ENCODE measurements at places on chromosomes 3 and 15.
A peak's percentile ranks its signal among the peaks of the same experiment; 100 is the strongest.

GRCh38 chr3:101667331-101667730 is 9.6 kb downstream of the ZBTB11 start:
- DNase-seq: no peak

GRCh38 chr3:43030162-43030935 is 51.2 kb downstream of the GASK1A start:
- DNase-seq: no peak

GRCh38 chr3:131361464-131362421 is 19.8 kb upstream of the NUDT16 start:
- peak; percentile 84 for DNase-seq

- peak; percentile 38 for DNase-seq
These were observed 13.2 kb downstream of the HPS3 start for GRCh38 chr3:149142682-149143081.

GRCh38 chr15:68284616-68285258 is 7.2 kb downstream of the FEM1B start:
- DNase-seq: peak; percentile 45

GRCh38 chr3:128910006-128910405 is 30.6 kb downstream of the ACAD9 start:
- no peak for DNase-seq

- DNase-seq: peak; percentile 55
These were observed 22.7 kb upstream of the PIAS1 start for GRCh38 chr15:68031404-68031803.

DNA sequence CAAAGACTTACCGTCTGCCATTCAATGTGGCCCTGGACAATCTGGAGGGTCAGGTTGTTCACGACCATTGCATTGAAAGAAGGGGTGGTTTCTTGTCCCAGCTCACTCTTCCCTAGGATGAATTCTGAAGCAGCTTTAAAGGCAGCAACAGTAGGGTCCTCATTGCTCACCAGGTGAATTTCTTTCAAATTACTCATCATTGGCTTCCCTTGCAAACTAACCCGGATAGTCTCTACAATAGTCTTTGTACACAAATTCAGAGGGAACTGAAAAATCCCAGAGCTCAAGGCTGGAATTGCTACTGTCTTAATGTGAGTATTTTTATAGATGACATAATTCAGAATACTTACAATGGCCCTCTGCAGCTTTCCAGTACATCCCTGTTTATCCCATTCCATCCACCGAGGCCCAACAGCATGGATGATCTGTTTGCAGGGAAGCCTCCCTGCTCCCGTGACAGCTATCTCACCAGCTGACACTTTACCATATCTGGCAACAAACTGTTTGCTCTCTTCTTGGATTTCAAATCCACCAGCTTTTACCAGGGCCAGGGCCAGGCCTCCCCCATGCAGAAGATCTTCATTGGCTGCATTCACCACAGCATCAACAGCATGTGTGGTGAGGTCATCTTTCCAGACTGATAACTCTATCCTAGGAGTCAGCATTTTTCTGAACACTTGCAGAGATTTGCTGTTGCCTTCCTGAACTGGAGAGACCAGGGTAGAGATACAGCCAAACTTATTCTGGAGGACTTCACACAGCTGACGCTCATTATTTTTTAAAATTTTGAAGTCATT is 8.6 kb downstream of the PARP9 start:
- DNase-seq: no peak

- DNase-seq: no peak
These were observed 12.1 kb upstream of the APBA2 start for GRCh38 chr15:28873585-28874190.

- no peak for DNase-seq
These were observed 89.0 kb downstream of the GHSR start for GRCh38 chr3:172359231-172359630.

DNA sequence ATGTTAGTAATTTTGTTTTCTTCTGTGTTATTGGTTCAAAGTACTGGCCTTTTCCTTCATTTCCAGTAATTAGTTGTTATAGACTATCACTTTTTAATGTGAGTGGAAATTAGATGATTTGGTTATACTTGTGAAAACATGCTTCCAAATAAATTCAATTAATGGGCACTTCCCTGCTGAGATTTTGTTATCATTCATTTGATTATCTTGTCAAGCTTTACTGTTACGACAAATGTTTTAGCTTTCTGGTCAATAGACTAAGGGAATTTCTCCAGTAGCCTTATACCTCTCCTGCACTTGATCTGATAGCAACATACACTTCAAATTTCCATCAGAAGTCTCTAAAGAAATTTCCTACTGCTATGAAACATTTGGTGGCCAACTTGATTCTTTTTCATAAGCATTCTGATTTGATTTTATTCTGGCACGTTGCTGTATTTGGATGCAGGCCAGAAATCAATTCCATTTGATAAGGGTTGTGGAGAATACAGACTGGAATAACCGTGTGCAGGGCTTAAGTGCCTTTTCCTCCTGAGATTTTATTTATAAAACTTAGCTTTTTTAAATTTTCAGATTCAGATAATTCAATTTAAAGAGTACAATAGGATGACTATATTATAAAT is 573.8 kb upstream of the NAALADL2 start:
- no peak for DNase-seq

GRCh38 chr3:185831195-185831594 is 6.4 kb upstream of the IGF2BP2 start:
- no peak for DNase-seq

GRCh38 chr3:184954251-184954650 is 142.3 kb downstream of the VPS8 start:
- DNase-seq: no peak

- DNase-seq: peak; percentile 92
These were observed 11.3 kb upstream of the P2RY12 start for GRCh38 chr3:151395806-151396205.

DNA sequence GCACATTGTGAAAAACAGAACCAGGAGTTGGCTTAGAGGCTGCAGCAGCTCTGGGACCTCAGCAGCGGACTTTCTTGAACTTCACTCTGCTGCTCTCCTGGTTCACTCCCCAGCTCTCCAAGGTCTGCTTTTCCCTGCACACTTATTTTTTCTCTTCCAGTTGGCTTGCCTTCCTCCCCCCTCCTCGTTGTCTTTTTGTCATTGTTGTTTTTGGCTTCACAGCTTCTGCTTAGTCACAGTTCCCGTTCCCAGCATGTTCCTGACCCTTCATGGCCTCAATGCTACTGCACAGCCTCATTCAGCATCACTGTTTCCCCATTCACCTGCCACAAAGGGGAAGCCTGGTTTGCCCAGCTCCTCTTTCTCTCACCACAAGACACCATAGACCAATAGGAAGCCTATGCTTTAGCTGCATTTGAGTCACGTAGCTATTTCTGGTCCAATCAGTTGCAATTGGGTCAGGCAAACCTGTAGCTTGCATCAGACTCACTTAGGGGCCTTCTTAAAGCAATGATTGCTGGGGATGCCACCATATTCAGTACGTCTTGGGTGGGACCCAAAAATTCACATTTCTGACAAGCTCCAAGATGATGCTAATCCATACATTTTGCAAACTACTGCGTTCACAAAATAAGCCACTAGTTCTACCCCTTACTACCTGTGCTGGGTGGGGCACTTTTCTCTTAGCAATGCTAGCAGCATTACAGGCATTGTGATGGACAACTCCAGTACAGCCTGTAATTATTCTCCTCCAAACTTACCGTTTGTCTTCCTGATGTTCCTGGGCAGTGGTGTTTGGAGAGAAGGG is 7.8 kb upstream of the SUMF1 start:
- peak; percentile 89 for DNase-seq

- no peak for DNase-seq
These were observed 15.0 kb downstream of the TIGIT start for GRCh38 chr3:114308830-114309229.

DNA sequence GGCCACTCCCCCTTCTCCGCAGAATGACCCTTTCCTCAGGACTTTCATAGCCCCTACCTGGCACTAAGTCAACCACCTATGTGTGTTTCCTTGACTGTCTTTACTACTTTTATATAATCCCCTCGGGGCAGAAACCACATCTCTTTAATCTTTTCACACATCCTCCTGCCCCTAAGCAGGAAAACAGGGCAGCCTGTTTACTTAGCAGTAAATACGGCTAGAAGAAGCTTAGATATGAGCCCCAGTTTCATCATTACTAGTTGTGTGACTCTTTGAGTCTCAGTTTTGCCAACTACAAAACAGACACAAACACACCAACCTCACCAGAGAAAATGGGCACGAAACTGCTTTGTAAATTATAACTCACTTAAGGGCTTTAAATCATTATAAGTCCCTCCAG is 98.3 kb downstream of the CYP19A1 start:
- no peak for DNase-seq

DNA sequence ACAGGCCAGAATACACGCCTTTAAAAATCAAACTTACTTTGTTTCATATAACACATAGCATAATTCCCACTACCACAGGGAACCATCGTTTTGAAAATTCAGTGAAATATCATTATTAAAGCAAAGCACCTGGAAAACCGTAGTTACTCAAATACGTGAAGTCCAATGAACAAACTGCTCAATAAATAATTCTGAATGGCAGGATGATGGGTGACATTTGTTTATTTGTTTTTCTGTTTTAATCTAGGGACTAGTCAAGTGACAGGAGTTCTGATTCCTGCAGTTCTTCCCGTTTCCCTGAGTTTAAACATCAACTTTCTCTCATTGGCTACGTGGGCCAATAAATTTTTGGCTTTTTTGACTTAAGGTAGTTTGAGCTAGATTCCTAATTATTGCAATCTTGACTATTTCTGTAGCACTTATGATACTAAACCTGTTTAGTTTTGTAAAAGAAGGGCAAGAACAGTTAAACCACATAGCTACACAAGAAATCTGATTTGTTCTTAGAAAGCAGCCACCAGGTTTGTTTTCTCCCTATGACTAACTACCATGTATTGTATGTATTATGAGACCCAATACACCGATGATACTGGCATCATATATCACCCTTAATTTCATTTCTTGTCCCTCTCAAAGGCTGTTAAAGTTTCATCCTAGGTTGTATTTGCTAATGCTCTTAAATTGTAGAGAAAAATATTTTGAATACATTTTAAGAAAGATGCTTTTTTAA is 411.2 kb downstream of the SHQ1 start:
- DNase-seq: no peak

DNA sequence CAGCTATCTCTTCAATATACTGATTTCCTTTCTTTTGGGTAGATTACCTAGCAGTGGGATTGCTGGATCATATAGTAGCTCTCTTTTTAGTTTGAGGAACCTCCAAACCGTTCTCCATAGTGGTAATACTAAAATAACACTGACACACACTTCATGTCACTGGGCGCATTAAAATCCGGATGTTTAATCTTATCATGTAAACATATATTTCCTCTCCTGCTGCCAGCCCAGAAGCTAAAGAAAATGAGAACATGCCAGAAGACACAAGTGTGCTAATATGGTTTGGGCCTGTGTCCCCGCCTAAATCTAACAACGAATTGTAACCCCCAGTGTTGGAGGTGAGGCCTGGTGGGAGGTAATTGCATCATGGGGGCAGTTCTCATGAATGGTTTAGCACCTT is 23.6 kb upstream of the KCNMB2 start:
- no peak for DNase-seq

GRCh38 chr15:41990691-41991090 is 18.3 kb upstream of the EHD4 start:
- DNase-seq: no peak

GRCh38 chr15:75446151-75446550 is 5.3 kb downstream of the SIN3A start:
- no peak for DNase-seq

- DNase-seq: no peak
These were observed 60.4 kb upstream of the PPARG start for GRCh38 chr3:12228461-12228860.

DNA sequence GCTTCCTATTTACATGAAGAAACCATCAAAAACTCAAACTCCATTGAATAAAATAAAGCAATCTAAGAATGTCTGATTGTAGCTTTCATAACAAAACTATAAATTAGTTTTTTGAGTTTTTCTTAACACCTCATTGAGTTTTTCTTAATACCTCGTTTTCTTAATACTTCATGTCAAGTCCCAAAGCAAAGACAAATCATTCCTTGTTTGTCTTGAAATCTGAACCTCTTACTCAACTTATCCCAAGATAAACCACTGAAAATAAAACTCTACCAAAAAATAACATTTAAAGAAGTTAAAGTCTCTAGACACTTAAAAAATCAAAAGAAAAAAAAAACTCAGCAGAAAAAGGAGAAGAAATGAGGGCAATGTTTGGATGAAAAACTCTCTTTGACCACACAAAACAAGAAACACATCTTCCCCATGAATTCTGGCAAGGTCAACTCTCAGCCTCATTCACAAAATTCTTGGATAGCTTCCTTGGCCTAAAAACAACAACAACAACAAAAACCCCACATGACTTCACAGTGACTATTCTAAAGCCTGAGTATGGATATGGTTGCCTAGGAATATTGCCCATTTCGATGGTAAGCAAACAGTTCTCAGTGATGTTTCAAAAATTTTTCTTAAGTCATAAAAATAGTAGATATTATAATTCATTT is 38.2 kb downstream of the TMCC1 start:
- peak; percentile 16 for DNase-seq

GRCh38 chr15:59543721-59544547 is 67.6 kb upstream of the GCNT3 start:
- peak; percentile 41 for DNase-seq

GRCh38 chr3:183148056-183148455 is 14.5 kb downstream of the LAMP3 start:
- DNase-seq: no peak

DNA sequence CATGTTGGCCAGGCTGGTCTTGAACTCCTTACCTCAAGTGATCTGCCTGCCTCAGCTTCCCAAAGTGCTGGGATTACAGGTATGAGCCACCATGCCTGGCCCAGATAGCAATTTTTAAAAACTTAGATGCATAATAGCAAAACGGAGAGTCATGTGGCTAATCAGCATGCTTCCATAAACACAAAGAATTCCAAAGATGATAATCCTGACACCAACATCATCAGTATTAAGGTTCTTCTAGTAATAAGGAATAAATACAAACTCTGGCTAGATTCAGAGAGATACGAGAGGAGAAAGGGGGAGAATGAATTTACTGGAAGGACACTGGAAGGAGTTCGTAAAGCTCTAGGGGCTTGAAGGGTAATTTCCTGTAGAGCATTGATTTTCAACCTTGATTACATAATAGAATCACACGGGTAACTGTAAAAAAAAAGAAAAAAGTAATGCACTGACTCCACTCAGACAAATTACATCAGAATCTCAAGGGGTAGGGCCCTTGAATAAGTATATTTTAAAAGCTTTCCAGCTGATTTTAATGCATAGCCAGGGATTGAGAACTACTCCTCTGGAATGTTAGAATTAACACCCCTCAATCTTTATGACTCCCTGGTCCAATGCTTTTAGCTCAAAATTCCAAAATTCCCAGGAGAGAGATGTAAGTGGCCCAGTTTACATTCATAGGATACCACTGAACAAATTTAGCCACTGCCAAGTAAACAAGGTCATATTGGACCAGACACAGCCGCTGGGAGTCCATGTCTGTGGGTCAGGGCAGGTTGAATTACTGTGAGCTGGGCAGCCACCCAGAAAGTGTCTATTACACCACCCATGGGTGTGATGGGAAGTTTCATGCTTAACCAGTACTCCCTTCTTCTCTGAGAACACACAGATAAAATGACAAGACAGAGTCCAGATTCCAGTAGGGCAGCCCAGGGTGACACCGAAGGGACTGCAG is 243.9 kb downstream of the TBL1XR1 start:
- no peak for DNase-seq
